ENCODE measurements at places on chromosomes 1 and 21.

GRCh38 chr1:57202241-57202640 lies 221.6 kb downstream of the DAB1 start:
- no peak for DNase-seq

- DNase-seq: no peak
Observed at GRCh38 chr21:27060190-27060589, 93.3 kb upstream of the ADAMTS5 start.

DNA sequence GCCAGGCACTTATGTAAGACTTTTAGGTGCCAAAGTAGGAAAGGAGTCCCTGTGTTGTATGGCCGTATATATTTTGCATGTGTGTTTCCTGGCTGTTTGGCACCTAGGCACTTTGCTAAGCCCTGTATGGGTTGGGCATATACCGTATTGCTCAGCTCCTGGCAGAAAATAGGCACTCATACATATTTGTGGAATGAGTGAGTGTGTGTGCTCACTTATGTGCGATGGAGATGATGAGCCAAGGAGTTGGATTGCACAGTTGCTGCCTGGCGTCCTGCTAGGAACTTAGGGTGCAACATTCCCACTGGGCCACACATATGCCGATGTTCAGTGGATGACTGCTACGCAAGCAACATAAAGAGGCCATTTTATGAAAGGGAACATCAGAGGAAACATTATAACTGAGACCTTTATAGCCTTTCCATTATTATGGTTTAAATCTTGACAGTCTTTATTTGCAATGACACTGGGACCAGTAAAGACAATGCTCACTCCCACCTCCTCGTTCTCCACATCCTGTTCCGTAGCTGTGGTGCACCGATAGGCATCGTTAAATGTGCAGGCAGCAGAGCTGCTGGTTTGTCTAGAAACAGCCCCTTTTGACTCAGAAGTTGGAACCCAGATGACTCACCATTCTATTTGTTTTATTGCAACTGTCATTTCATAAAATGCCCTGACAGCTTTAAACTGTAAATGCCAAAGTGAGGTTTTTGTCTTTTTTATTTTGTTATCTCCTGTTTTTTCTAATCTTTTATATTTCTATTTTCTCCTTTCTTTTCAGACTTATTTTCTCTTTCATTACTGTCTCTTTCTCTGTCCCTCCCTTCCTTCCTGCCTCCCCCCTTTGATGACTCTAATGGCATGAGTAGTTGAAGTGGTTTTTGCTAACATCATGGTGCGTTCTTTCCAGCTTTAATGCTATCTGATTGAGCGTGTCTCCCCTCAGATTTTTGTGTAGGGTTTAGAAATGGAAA lies 36.1 kb downstream of the PEX14 start:
- no peak for DNase-seq

DNA sequence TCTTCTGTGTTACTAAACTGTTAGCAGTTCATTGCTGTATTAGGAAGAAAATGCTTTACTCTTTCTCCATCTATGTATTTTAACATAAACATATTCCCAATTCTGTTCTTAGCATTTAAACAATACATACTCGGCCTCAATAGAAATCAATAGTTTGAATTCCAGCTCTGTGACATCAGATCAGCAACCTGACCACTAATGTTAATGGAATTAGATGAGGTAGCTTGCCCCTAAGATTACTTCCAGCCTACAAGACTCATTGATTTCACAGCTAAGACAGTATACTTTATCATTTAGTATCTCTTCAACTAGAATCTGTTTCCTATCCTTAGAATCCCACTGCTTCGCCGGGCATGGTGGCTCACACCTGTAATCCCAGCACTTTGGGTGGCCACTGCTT lies 38.9 kb downstream of the EPRS1 start:
- no peak for DNase-seq

DNA sequence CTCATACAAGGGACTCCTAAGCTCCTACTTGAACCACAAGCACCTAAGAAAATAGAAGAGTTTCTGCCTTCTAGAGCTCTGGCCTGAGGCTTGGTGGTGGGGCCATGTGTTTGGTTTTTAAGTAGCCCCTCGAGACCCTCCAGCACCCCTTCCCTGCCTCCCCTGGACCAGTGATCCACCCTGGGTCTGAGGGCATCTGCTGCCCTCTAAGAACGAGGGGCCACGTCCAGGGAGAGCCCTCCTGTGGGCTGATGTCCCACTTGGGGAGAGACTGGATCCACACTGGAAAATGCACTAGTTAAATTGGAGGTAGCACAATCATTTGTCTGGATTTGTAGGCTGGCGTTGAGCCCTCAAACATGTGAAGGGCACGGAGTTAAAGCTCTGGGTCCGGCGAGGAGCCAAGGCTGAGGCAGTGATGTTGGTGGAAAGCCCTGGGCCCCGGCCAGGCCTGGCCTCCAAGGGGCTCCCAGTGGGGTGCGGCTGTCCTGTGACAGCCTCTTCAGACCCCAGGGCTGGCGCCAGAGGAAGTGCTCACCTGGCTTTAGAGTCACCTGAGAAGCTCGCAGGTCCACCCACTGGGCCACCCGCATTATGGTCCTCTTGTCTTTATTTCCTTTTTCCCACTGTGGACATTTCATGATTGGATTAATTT lies 65.2 kb downstream of the SLC37A1 start:
- DNase-seq: no peak

GRCh38 chr1:154463512-154463990 lies 38.5 kb upstream of the TDRD10 start:
- no peak for DNase-seq

DNA sequence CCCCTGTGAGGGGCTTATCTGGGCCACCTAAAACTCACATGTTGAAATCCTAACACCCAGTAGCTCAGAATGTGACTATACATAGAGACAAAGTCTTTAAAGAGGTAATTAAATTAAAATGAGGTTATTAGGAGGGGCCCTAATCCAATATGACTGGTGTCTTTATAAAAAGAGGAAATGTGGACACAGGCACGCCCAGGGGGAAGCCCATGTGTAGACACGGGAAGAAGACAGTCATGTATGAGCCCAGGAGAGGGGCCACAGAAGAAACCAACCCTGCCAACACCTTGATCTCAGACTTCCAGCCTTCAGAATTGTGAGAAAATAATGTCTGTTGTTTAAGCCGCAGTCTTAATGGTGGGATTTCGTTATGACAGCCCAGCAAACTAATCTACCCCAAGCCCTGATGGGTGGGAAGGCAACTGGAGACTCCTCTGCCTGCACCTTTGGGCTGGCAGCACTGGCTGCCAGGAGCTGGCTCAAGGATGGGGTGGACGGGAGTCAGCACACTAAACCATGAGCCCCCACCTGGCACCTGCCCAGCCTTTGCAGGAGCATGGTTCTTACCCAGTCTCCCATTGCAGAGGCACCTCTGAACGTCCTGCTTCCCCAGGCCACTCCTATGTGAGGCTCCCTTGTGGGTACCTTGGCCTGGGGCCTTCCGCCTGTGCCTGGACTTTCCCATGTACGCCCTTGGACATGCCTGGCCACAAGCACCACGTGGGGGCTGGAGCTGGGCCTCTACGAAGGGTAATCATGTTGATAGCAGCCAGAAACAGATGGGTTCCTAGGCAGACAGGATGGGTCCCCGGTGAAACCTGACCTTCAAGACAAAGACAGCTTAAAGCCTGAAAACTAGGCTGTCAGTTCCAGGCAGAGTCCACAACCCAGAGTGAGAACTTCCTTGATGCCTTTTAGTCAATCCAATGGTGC lies 57.1 kb upstream of the DMRTB1 start:
- DNase-seq: no peak

- DNase-seq: no peak
Observed at GRCh38 chr1:226883630-226884029, 13.2 kb downstream of the PSEN2 start.

DNA sequence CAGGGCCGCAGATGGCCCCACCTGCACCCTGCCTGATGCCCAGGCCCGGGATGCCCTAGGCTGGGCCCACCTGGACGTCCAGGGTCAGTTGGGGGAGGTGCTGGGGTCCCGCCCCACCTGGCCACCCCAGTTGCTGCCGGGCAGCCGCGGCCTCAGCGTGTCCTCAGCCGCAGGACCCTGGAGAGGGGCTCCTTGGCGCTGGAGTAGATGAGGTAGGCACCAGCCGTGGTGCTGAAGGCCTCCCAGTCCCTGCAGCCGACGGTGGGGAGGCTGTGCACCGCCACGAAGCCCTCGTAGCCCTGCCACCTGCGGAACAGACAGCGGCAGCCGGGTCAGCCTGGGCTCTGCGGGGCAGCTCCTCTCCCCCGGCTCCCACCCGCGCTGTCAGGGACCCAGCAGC lies 40.4 kb downstream of the KRTAP10-1 start:
- DNase-seq: no peak

- DNase-seq: no peak
Observed at GRCh38 chr21:44874497-44875315, 1.2 kb upstream of the PTTG1IP start.

- DNase-seq: no peak
Observed at GRCh38 chr1:206907304-206907991, 10.2 kb downstream of the IL24 start.

GRCh38 chr1:236608930-236609726 lies 4.8 kb upstream of the HEATR1 start:
- DNase-seq: peak; percentile 55

- DNase-seq: no peak
Observed at GRCh38 chr1:47388030-47388890, 27.8 kb upstream of the FOXE3 start.

GRCh38 chr21:45016406-45017038 lies 57.9 kb upstream of the ADARB1 start:
- no peak for DNase-seq

DNA sequence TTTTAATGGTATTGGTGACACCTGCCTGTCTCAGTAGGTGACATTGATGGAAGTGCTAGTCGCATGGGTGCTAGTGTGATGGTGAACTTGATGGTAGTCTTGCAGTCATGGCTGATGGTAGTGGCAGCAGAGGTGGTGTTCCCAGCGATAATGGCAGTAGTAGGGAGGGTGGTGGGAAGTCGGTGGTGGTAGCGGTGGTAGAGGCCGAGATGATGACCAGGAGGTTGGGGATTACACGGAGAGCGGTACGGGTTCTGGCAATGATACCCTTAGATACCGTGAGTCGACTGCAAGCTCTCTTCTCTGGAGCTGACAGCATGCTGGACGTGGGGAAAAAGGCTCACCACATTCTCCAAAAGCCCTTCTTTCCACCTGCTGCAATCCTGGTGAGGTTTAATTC lies 99.4 kb upstream of the SLC2A1 start:
- no peak for DNase-seq

GRCh38 chr1:92691925-92692324 lies 93.0 kb downstream of the EVI5 start:
- DNase-seq: no peak

GRCh38 chr1:215844266-215844665 lies 277.2 kb downstream of the KCTD3 start:
- DNase-seq: no peak

GRCh38 chr1:157429601-157430240 lies 122.6 kb downstream of the FCRL5 start:
- DNase-seq: no peak

DNA sequence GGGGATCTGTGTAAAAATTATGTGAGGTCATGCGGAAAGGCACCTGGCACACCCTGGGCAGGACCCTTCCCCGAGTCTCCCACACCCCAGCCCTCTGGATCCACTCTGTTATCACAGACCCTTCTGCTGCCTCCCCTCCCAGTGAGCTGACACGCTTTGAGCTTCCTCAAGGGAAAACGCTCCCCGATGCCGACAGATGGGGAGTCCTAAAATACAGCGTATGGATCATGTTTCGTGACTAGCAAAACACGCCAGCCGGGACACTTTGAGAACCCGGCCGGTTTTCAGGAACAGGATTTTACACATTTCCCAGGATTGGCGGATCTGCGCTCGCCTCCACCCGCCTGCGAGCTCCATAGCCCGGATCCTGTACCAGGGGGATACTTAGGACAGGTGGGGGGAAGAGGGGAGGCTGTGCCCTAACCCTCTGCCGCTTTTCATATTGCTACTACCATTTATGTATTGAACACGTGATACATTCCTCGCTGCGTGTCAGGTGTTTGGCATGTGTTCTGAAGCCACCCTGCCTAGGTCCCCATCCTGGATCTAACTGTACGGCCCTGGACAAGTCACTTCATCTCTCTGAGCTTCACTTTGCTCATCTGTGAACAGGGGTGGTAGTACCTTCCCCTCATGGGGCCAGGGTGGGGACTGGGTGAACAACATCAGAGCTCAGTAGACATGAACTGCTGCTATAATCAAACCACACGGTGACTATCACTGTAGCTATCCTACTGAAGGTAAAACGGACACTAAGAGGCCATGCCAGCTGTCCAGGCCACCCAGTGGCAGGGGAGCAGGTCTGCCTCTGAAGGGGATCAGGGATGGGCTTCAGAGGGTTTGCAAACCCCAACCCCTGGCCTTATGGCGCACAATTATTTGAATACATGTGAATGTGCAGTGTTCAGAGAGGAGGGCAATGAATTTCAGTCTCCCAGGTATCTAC lies 63.2 kb downstream of the SSBP3 start:
- DNase-seq: peak; percentile 97

DNA sequence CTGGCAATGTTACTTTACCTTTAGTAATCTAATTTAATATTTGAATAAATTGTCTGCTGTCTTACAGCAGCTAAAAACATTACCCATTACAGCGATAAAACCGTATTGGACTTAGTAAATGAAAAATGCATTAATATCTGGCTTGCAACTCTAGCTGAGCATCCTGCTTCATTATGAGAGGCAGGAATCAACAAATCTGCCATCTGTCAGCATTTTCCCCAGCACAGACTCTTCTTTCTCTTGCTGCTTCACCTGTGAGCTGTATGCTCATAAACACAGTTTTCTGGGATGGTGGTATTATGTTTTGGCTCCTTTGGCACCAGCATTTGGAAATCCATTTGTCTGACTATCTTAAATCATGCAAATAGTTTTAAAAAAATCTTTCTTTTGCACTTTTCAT lies 487.1 kb downstream of the KCNT2 start:
- DNase-seq: peak; percentile 82

GRCh38 chr1:190205713-190206112 lies 272.0 kb downstream of the BRINP3 start:
- no peak for DNase-seq

DNA sequence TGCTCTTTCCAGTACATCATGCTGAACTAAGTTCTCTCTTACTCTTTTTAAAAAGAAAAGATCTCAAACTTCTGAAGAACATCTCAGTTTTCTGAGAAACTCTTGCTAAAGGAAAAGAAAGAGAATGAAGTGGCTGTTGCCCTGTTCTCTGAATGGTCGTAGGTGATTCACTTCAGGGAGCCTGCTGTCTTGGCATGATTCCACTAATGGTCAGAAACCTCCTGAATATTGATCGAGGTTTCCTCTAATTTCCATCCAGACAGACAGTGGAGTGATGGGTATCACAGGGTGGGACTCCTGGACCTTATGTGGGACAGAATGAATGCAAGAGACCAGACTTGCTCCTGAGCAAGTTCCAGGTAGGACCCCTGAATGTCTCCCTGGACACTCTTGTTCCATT lies 2.5 kb downstream of the FCRL2 start:
- DNase-seq: no peak

GRCh38 chr1:156347331-156347730 lies 9.0 kb downstream of the TSACC start:
- no peak for DNase-seq

Data from NCI-H2171 (cell line).